Suprapubic skin (tissue), 4 donors: ENCODE measurements at places on chromosomes 16 and 17. TPM values are rescaled to one million over a fixed set of nuclear protein-coding genes. Genes with fewer than 3 reads are reported as not detected.
A peak's percentile ranks its signal among the peaks of the same experiment; 100 is the strongest.

GRCh38 chr17:49123061-49123460, 9.5 kb upstream of the B4GALNT2 start:
- H3K27me3 ChIP-seq: peaks cover 4% of the 10 kb centered on the region
- no peaks in the 10 kb centered on the region for H3K36me3 ChIP-seq
- H3K4me3 ChIP-seq: no peak overlapping the region
- H3K4me1 ChIP-seq: no peaks in the 10 kb centered on the region
- DNase-seq: no peak
- H3K27ac ChIP-seq: no peak overlapping the region

- H3K27me3 ChIP-seq: peaks cover 66% of the 10 kb centered on the region
- H3K27ac ChIP-seq: peak overlapping the region; percentile 47
- DNase-seq: no peak
- H3K4me3 ChIP-seq: peak overlapping the region; percentile 38
- H3K4me1 ChIP-seq: peaks cover 20% of the 10 kb centered on the region
Observed at GRCh38 chr16:1019231-1020090, 37.9 kb downstream of the SOX8 start.

DNA sequence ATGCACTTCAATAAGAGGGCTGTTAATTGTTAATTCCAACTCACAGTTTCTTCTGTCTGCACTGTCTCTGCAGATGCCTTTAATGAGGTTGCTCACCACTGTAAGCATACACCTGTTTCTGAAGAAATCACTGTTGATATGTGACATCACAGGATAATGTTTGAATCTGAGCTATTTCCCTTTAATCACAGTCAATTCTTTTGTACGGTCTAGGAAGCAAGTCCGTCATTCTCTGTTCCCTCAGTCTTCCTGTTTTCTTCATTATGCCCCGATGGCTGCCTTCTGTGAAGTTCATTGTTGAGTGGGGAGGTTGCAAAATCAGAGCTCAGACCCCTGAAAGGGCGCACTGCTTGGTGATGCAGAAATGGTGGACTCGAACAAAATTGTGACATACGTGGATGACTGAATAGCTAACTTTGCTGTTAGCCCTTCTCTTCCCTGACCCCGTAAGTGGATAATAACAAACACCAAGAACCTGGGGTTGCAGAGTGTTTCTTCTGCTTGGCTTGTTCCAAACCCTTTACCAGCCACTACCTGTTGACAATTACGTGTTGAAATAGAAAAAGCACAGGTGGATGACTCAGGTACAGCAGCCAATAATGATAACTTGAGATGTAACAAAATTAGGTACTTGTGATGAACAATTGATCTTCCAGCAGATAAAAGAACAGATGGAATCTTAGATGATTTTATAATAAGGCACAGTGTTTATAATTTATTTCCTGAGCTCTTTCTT, 71.9 kb upstream of the AXIN2 start:
- peaks cover 16% of the 10 kb centered on the region for H3K4me1 ChIP-seq
- no peak for DNase-seq
- H3K36me3 ChIP-seq: no peaks in the 10 kb centered on the region
- no peaks in the 10 kb centered on the region for H3K27me3 ChIP-seq
- H3K27ac ChIP-seq: no peak overlapping the region

The KRT25 gene
- 8.7 TPM for total RNA-seq

DNA sequence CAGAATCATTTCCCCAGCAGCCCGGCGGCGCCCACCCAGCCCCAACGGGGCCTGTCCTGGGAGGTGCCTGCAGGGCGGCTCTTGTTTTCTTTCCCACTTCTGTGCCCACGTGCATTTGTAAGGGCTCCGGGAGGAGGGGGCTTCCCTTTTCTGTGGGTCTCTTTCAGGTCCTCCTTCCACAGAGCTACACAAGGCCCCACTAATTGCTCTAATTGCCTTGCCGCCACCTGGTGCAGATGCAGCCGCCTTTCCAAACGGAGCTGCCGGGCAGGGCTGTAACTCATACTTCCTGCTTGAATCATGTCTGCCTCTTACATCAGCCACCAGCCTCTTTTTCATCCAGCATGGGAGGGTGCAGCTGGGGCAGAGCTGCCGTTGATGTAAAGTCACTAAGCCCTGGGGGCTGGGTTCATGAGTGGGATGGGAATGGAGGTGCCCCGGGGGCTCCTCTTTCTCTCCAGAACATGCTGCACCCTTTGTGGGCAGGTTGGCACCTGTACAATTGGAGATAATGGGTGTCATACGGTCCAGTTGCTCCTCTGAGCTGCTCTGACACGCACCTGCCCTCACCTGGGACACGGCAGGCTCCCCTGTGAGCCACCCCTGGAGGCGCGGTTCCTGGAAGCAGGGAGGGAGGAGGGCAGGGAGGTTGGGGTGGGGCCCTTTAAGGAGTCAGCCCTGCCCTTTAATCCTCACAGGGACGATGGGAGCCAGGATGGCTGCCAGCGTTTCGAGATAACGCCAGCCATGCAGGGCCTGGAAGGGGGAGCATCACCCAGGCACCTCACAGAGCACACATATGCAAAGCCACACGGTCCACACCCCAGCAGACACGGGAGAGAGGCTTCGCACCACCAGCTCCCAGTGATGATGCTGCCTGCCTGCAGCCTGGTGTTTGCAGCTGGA, 41.1 kb upstream of the KLHDC4 start:
- peak overlapping the region; percentile 34 for H3K4me3 ChIP-seq
- H3K4me1 ChIP-seq: peaks cover 41% of the 10 kb centered on the region
- peak overlapping the region; percentile 81 for H3K27ac ChIP-seq
- H3K36me3 ChIP-seq: no peaks in the 10 kb centered on the region
- peaks cover 10% of the 10 kb centered on the region for H3K27me3 ChIP-seq
- no peak for DNase-seq
